Urinary bladder (tissue), 4 donors: ENCODE measurements at places on chromosomes 16 and 17. TPM values are rescaled to one million over a fixed set of nuclear protein-coding genes. Genes with fewer than 3 reads are reported as not detected.

DNA sequence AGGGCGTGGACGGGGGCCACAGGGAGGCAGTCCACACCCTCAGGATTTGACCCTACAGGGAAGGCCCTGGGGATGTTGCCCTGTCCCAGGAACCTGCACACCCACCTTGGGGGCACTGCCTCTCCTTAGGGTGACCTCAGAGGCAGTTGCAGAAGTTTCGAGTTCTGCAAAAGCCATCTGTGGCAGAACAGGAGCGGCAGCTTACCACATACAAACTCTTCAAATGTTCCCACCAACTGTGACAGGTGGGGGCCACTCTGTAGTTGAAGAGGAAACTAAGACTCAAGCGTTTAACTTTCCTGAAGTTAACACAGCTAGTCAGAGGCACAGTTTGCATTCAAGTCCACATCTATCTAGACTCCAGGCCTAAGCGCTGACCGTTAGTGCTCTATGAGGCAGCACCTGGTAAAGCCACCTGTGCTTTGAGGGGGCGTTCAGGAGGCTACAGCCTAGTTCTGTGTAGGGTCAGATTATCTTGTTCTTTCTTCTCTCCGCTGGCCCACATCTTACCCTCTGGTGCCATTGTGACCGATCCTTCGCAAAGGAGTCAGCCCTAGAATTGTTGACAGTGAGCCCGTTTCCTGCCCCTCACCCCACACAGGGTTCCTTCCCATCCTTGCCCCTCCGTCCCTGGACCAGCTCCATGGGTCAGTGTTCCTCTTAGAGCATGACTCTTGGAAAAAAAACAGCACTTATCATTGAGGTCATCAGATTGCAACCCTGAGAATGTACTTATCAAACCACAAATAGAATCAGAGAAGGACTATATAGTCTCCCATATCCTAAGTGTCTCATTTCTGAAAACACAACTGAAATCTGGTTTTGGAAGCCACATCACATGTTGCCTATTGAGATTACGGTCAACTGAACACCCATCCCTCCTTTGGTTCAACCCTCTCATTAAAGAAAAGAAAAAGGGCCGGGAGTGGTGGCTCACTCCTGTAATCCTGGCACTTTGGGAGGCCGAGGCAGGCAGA, 45.4 kb downstream of the CDH1 start:
- DNase-seq: no peak

- DNase-seq: no peak
Measured at GRCh38 chr17:55845385-55845784, 94.5 kb downstream of the PCTP start.

DNA sequence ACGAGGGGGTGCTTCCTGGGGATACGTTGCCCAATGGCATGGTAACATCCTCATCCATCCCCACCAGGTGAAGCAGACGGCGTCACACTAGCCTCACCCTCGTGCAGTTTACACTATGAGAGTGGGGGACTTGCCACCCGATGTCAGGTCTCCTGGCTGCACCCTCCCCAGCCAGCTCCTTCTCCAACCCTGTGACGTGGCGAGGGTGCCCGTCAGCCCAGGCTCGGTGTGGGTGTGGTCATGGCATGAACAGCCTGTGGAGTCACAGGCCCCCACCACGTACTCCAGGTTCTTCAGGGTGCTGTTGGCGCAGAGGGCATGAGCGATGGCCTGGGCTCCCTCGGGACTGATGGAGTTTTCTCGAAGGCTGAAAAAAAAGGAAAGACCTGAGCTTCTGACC, 28.3 kb downstream of the NLRC3 start:
- no peak for DNase-seq

- no peak for DNase-seq
Measured at GRCh38 chr17:29569245-29569950, 897 bp downstream of the TP53I13 start.

The LRRC3C gene
- not detected for total RNA-seq

The SPN gene
- total RNA-seq: 0.85 TPM
